ENCODE measurements at places on chromosomes 7 and 10. TPM values are rescaled to one million over a fixed set of nuclear protein-coding genes. Genes with fewer than 3 reads are reported as not detected.

The NAT16 gene
- 0.82 TPM for total RNA-seq

The TRPV6 gene
- total RNA-seq: 0.55 TPM

The DDX50 gene
- 53.1 TPM for total RNA-seq

The CARD11 gene
- 1.6 TPM for total RNA-seq

The ZNF503 gene
- total RNA-seq: 13.6 TPM

The COBL gene
- 22.3 TPM for total RNA-seq

The AKR1C8 gene
- total RNA-seq: 0.27 TPM

The PILRA gene
- total RNA-seq: 1.8 TPM

The MUC3A gene
- not detected for total RNA-seq

The IFIT1B gene
- total RNA-seq: 1.0 TPM

The ZNF777 gene
- 10.9 TPM for total RNA-seq

The BICC1 gene
- total RNA-seq: 34.4 TPM

The KCNIP2 gene
- total RNA-seq: 12.5 TPM

The MIOS gene
- total RNA-seq: 125 TPM

The JMJD1C gene
- 315 TPM for total RNA-seq

The RAB18 gene
- 80.2 TPM for total RNA-seq

The AOC1 gene
- total RNA-seq: not detected

The SAMD9 gene
- 6.3 TPM for total RNA-seq

The ENTPD1 gene
- 27.6 TPM for total RNA-seq

The ITGA8 gene
- total RNA-seq: 42.4 TPM

The BHLHA15 gene
- 1.2 TPM for total RNA-seq
